ENCODE measurements at places on chromosomes 11 and 22.

GRCh38 chr11:32122200-32122599 is 31.3 kb downstream of the RCN1 start:
- DNase-seq = no peak

GRCh38 chr22:19959587-19960490 is 18.2 kb upstream of the TXNRD2 start:
- no peak for DNase-seq

DNA sequence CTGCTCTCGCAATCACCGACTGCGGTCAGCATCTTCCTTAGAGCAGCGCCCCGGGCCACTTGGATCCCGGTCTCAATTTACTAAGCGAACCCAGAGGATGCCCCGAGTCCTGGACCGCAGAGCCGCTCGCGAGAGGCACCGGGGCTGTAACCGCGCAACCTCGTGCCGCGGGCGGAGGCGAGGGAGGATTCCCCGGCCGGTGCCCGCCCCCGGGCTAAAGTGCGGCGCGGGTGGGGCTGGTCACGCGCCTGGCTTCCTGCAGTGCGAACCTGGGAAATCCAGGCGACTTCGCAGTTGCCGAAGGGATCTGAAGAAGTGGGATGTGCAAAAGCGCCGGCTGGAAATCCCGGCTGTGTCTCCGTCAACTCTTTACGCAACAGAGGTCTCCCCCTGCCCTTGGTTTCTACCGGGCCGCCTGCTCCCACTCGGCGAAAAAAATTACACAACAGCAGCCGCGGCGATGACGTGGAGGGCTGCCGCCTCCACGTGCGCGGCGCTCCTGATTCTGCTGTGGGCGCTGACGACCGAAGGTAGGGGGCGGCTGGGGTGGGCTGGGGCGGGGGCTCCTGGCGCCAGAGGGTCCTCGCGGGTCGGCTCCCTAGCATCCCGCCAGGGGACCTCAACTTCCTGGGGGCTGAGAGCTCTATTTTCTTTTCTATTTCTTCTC is at the start of gene NCR3LG1:
Gene NCR3LG1 (plus strand): TSS at position 291 of the 667 bp plus-strand sequence. CDS start 170 bp downstream, at position 461.
- peak; percentile 69 for DNase-seq

GRCh38 chr11:3840870-3841425 is at the start of gene RHOG:
Gene RHOG, minus strand, starts transcription at chr11:3840959. Its CDS starts 12,821 bp downstream, at chr11:3828138.
- DNase-seq = peak; percentile 73

DNA sequence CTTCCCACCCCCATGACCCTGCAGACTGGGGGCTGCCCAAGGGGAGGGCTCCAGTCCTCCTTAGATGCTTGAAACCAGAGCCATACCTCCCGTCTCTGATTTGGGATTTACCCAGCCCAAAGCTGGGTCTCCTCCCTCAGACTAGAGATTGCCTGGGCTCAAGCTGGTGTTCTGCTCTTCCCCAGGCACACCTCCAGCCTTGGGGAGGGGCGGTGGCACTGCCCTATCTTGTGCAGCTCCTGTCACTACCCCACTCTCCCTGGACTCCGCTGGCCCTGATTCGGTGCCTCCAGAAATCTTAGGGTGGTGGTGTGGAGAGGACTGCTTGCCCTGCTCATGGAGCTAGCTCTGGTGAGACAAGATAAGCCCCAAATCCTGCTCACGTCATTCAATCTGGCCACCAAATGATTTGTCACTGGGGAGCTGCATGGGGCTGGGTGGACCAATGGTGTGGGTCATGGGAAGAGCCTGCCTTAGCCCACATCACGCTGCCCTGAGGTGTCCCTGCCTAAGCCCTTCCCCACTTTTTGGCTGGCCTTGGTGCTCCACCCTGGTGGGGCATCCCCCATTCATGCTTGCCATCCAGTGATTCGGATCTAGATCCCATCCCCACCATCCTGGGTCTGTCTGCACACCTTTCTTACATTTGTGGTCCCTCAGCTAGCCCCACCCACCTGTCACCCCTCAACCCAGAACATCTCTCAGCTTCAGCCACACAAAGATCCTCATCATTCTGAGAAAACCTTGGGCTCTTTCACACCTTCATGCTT is 87.7 kb downstream of the PDE2A start:
- no peak for DNase-seq

DNA sequence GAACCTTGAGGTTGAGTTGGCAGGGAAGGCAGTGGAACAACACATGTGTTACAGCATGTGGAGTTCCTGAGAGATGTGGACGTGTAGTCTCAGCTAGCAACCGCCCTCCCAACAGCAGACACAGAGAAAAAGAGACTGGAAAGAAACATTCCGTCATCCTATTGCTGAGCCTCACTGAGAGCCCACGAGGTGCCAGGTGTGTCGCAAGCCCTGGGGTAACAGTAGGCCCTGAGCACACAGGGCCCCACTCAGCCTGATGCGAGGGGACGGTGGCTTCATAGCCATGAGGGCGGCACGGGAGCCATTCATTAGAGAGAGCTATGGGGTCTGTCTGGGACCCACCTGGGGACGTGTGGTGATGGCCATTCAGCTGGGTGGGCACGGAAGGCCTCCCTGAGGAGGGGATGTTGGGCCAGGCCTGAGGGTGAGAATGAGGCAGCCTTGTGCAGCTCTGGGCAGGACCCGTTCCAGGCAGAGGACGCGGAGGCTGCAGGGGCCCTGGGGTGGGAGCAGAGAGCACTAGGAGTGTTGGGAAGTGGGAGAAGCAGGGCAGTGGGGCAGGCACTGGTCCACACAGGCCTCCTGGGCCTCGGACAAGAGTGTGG is 26.2 kb downstream of the MPPED1 start:
- no peak for DNase-seq

GRCh38 chr11:69153661-69154060 is 2.1 kb upstream of the SMIM38 start:
- DNase-seq = no peak

GRCh38 chr11:8168485-8169257 is at the start of gene RIC3:
Gene RIC3, minus strand, starts transcription at chr11:8169025. Its CDS starts 36 bp downstream, at chr11:8168989.
- DNase-seq = peak; percentile 56

All from CD4-positive, alpha-beta T cell treated with Interleukin-6 for 4 hours (primary cell).